ENCODE measurements at places on chromosomes 4 and X. TPM values are rescaled to one million over a fixed set of nuclear protein-coding genes. Genes with fewer than 3 reads are reported as not detected.

Gene KLHL34
- total RNA-seq: not detected

Gene MAGIX
- 1.3 TPM for total RNA-seq

Gene MAGEH1
- total RNA-seq: 7.1 TPM

Gene HTN3
- not detected for total RNA-seq

Gene MAGEA9
- total RNA-seq: not detected

Gene SEPSECS
- 11.7 TPM for total RNA-seq

Gene MAGEA2B
- total RNA-seq: not detected

Gene SLC4A4
- 6.3 TPM for total RNA-seq

Gene CXCR3
- 14.8 TPM for total RNA-seq

Gene AVPR2
- total RNA-seq: not detected

Gene TLR3
- 1.8 TPM for total RNA-seq

Gene KIT
- total RNA-seq: 0.78 TPM

Gene FATE1
- total RNA-seq: not detected

Gene SMIM43
- not detected for total RNA-seq

Gene SSX4B
- not detected for total RNA-seq

Gene TEX13B
- total RNA-seq: not detected

Gene PDGFRA
- total RNA-seq: 0.05 TPM

DNA sequence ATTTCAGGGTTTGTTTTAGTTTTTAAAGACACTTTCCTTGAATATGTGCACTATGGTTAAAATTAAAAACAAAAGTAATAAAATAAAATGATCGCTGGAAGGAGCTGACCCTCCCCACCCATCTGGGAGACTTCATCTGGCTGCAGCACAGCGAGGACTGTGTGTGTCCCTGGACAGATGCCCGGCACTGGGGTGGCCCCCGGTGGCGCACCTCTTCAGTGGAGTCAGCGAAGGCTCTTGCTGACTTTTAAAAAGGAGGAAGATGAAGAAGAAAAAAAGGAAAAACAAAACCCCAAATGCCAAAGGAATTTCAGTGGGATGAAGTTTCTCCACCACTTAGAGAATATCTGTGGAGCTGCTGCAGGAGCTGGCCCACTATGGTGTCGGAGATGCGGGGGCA, 5.4 kb upstream of the ADGRG4 start:
- no peak overlapping the region for H3K4me3 ChIP-seq
- no peaks in the 10 kb centered on the region for H3K27me3 ChIP-seq
- no peak overlapping the region for H3K27ac ChIP-seq
- H3K36me3 ChIP-seq: no peaks in the 10 kb centered on the region
- H3K4me1 ChIP-seq: no peaks in the 10 kb centered on the region

DNA sequence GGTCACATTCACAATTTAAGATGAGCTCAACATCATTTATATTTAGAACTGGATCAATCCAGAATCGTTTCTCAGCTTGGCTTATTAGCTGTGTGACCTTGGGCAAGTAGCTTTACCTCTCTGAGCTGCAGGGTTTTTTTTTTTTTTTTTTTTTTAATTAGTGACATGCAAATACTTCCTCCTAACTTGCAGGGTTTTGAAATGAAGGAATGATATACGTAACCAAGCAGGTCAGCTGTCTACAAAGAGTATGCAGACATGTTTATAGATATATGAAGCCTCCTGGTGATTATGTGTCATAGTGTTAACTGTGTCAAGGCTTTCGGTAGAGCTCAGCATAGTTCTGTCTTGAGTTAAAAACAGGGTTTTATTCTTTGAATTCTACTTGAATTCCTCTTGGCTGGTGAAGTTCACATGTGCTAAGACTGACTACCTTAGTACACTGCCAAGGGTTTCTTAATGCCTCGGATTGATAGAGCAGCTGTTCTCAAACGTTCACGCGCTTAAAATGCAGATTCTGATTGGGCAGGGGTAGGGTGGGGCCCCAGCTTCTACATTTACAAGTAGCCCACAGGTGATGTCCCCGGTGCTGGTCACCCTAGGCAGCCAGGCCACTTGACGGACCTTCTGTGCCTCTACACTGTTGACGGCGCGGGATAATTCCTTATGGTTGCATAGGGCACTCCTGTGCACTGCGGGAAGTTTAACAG, 654 bp upstream of the STS start:
- no peak for DNase-seq
- H3K4me3 ChIP-seq: peak overlapping the region; percentile 58
- no peaks in the 10 kb centered on the region for H3K36me3 ChIP-seq
- H3K27ac ChIP-seq: no peak overlapping the region

GRCh38 chr4:7040765-7041164, 2.4 kb upstream of the TADA2B start:
- DNase-seq: no peak
- no peaks in the 10 kb centered on the region for H3K36me3 ChIP-seq
- no peak overlapping the region for H3K4me3 ChIP-seq
- H3K27me3 ChIP-seq: no peaks in the 10 kb centered on the region
- no peak overlapping the region for H3K27ac ChIP-seq

GRCh38 chr4:177778623-177779022, 336.4 kb upstream of the AGA start:
- DNase-seq: no peak

GRCh38 chrX:819684-820083, 189.1 kb downstream of the SHOX start:
- no peaks in the 10 kb centered on the region for H3K4me1 ChIP-seq
- H3K36me3 ChIP-seq: no peaks in the 10 kb centered on the region

DNA sequence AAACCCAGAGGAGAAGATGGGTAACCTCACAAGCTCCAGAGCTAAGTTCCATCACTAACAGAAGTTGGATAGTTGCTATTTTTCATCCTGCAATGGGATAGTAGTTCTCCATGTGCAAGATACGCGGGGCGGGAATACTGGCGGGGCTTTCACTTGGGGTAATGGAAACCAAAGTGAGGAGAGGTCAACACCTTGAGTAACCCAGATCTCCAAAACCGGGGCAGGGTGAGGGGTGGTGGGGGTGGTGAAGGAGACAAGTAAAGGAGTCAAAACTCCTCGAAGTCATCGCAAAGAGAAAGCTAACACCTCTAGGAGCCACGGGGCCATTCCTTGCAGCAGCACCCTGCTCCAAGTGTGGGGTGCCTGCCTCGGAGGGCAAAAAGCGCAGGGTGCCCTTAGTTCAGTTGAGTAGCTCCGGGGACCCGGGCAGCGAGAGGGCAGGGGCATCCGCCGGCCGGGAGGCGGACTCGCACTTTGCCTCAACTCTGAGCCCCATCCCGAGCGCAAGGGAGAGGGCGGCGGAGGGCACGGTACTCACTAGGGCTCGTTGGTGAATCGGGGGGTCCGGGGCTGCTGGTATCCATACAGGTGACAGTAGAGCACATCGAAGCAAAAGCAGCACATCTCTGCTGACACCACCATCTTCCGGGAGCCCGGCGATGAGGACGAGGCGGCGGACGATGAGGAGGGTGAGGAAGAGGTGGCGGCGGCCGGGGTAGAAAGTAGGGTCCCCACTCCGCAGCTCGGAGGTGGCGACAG, 645 bp downstream of the AMMECR1 start:
- H3K4me3 ChIP-seq: peak overlapping the region; percentile 91
- H3K36me3 ChIP-seq: no peaks in the 10 kb centered on the region
- H3K27me3 ChIP-seq: no peaks in the 10 kb centered on the region
- peaks cover 11% of the 10 kb centered on the region for H3K4me1 ChIP-seq

DNA sequence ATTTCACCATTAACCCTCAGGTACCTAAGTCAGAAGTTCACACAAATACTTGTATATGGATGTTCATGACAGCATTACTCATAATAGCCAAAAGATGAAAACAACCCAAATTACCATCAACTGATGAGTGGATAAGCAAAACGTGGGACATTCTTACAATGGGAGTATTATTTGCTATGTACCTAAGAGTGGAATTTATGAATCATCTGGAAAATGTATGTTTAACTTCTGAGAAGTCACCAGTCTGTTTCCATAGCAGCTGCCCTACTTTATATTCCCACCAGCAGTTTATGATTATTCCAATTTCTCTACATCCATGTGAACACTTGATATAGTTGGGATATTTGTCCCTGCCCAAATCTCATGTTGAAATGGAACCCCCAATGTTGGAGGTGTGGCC, 1478.9 kb downstream of the PCDH19 start:
- DNase-seq: no peak
- no peaks in the 10 kb centered on the region for H3K36me3 ChIP-seq
- H3K27me3 ChIP-seq: no peaks in the 10 kb centered on the region
- H3K4me1 ChIP-seq: no peaks in the 10 kb centered on the region
- H3K27ac ChIP-seq: no peak overlapping the region
- H3K4me3 ChIP-seq: no peak overlapping the region

- no peaks in the 10 kb centered on the region for H3K36me3 ChIP-seq
- no peak overlapping the region for H3K4me3 ChIP-seq
- no peaks in the 10 kb centered on the region for H3K4me1 ChIP-seq
- no peak overlapping the region for H3K27ac ChIP-seq
Measured at GRCh38 chrX:30313322-30313721, 4.1 kb upstream of the NR0B1 start.

DNA sequence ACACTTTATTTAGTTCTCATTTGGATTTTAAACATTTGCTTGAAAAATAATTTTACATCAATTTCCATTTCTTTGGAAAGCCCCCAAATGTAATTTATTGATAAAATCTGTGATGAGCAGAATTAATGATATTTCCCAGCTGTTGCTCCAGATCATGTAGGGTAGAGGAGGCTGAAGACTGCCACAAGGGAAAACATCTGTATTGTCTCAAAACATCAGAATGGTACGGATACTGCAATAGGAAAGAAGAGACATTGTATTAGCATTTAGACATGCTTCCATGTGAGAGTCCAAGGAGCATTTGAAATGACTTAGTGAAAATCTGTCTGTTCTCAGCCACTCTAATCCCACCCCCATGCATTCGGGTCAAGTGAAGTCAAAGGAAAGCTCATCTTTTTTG, 14.4 kb downstream of the ADH1A start:
- H3K36me3 ChIP-seq: no peaks in the 10 kb centered on the region
- H3K4me1 ChIP-seq: no peaks in the 10 kb centered on the region
- no peak for DNase-seq
- H3K27me3 ChIP-seq: peaks cover 6% of the 10 kb centered on the region
- H3K4me3 ChIP-seq: no peak overlapping the region
- no peak overlapping the region for H3K27ac ChIP-seq

- DNase-seq: no peak
- H3K4me3 ChIP-seq: peak overlapping the region; percentile 77
- peaks cover 7% of the 10 kb centered on the region for H3K4me1 ChIP-seq
- no peak overlapping the region for H3K27ac ChIP-seq
- H3K36me3 ChIP-seq: no peaks in the 10 kb centered on the region
- peaks cover 36% of the 10 kb centered on the region for H3K27me3 ChIP-seq
Measured at GRCh38 chrX:125203737-125204578, 115.7 kb upstream of the TEX13C start.

DNA sequence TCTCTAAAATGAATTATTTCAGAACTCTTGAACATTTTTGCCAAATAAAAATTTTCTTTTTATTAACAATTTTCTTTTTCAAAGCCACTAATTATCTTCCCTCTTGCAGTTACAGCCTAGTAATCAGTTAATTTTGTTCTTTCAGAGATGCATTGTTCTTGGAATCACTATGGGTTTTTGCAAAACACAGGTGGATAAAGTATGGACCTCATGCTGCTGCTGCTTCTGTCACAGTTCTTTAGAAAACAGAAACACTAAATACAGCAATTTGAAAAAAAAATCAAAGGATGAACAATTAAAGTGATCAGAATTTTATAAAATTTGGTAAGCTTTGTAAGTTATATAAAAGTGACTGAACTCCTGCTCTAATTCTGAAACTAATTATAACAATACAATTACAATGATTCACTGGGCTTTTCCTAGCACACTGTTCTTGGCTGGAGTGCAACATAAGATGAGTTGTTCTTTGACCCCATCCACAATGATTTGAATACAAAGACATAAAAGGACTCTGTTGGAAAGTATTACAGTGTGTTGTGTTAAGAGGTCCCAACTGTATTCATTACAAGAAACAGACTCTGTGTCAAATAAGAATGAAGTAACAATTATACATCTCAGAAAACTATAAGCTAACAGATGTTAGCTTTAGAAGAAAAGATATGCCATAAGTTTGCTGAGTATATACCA, 59.4 kb upstream of the GK2 start:
- DNase-seq: no peak
- no peaks in the 10 kb centered on the region for H3K4me1 ChIP-seq
- no peak overlapping the region for H3K4me3 ChIP-seq
- H3K27me3 ChIP-seq: no peaks in the 10 kb centered on the region
- H3K27ac ChIP-seq: no peak overlapping the region

- no peak for DNase-seq
- peaks cover 23% of the 10 kb centered on the region for H3K27me3 ChIP-seq
- H3K4me1 ChIP-seq: no peaks in the 10 kb centered on the region
- no peaks in the 10 kb centered on the region for H3K36me3 ChIP-seq
- H3K4me3 ChIP-seq: no peak overlapping the region
Measured at GRCh38 chr4:76597423-76597979, 162.5 kb downstream of the SHROOM3 start.

GRCh38 chr4:609400-610050, 15.8 kb upstream of the PDE6B start:
- no peak for DNase-seq
- no peak overlapping the region for H3K27ac ChIP-seq
- peaks cover 6% of the 10 kb centered on the region for H3K4me1 ChIP-seq
- no peak overlapping the region for H3K4me3 ChIP-seq
- H3K27me3 ChIP-seq: peaks cover 15% of the 10 kb centered on the region

- no peak overlapping the region for H3K27ac ChIP-seq
- no peak for DNase-seq
- H3K4me1 ChIP-seq: no peaks in the 10 kb centered on the region
- H3K27me3 ChIP-seq: peaks cover 8% of the 10 kb centered on the region
- no peaks in the 10 kb centered on the region for H3K36me3 ChIP-seq
- H3K4me3 ChIP-seq: peak overlapping the region; percentile 2
Measured at GRCh38 chr4:168868044-168868781, 141.8 kb downstream of the CBR4 start.

GRCh38 chr4:8461086-8461485, 20.5 kb downstream of the TRMT44 start:
- H3K36me3 ChIP-seq: peaks cover 25% of the 10 kb centered on the region
- H3K4me3 ChIP-seq: no peak overlapping the region
- H3K4me1 ChIP-seq: no peaks in the 10 kb centered on the region
- H3K27me3 ChIP-seq: no peaks in the 10 kb centered on the region

DNA sequence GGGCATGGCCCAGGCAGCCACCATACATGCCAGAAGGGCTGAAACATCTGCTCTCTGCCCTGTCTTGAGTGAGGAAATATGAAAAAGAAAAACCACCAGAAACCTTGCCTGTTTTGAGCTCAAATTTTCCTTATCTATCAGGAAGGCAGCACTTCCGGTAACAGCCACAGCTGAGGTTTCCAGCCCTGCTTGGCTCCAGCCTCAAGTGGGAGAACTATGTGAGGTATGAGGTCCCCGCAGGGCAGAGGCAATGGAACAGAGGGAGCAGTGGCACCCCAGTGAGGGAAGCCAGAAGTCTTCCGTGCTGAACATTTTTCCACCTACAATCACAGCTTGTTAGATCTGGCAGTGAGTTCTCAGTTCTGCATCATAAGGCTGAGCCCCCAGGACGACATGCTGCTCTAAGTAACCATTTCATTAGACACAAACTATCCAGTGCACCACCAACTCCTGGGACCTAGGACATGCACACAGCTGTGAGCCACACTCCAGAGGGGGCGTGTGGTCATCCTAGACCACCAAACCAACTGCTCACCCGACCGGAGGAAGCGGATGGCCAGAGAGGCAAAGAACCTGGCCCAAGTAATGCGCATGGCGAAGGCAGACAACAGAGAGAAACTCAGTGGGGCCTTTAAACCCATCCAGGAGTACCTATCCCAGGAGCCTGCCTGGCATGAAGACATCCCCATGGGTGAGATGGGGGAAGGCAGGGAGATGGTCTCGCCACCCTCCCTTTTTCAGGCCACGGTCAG, 22.6 kb downstream of the WDR1 start:
- peak overlapping the region; percentile 77 for H3K4me3 ChIP-seq
- no peak for DNase-seq
- H3K4me1 ChIP-seq: peaks cover 61% of the 10 kb centered on the region
- H3K27me3 ChIP-seq: no peaks in the 10 kb centered on the region
- peak overlapping the region; percentile 94 for H3K27ac ChIP-seq
- peaks cover 5% of the 10 kb centered on the region for H3K36me3 ChIP-seq
